ENCODE measurements at places on chromosomes 6 and 20. TPM values are rescaled to one million over a fixed set of nuclear protein-coding genes. Genes with fewer than 3 reads are reported as not detected.

The ISM1 gene
- 3.4 TPM for total RNA-seq

The BMP2 gene
- 0.73 TPM for total RNA-seq

The ZC3H12D gene
- 0.24 TPM for total RNA-seq

The SLC4A11 gene
- total RNA-seq, result 1.3 TPM

The VWA7 gene
- total RNA-seq, result 0.97 TPM

Data from hair follicle dermal papilla cell (primary cell).